ENCODE measurements at places on chromosomes 1 and 21.

- DNase-seq: no peak
Measured at GRCh38 chr1:115041654-115042053, 12.0 kb downstream of the TSHB start.

GRCh38 chr1:87472716-87473115 is 144.0 kb downstream of the LMO4 start:
- DNase-seq: no peak

- peak; percentile 57 for DNase-seq
Measured at GRCh38 chr21:38712071-38712470, 93.7 kb upstream of the ETS2 start.

DNA sequence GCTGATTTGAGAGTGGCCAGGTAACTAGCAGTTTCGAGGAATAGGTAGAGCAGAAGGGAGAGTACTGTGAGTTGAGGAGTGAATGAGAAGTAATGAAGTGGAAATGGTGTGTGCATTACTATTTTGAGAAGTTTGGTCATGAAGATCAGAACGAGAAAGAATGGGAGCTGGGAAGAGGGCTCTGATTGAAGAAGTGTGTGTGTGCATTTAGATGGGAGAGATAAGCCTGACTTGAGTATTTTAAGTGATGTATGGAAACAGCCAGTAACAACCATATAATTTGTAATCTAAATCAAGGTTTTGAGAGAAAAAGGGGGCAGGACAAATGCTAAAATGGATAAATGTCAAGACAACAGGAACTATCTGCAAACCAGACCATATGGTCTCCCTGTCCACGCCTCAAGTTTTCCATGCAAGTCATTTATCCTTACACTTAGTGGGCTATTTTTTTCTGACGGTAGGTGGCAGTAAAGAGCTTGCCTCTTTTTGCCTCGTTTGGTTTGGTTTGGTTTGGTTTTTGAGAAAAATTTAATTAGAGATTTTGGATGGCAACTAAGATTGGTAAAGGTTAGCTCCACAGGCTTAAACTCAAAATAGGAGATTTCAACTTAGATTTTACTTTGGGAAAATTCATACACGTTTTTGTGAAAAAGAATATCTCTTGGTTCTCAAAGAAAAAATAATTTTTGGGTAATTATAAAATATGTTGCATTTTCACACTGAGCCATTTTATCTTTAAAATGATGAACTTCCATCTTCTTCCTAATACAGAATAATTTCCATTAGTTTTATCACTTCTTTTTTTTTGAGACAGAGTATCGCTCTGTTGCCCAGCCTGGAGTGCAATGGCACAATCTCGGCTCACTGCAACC is 9.5 kb upstream of the B3GALNT2 start:
- DNase-seq: peak; percentile 29

DNA sequence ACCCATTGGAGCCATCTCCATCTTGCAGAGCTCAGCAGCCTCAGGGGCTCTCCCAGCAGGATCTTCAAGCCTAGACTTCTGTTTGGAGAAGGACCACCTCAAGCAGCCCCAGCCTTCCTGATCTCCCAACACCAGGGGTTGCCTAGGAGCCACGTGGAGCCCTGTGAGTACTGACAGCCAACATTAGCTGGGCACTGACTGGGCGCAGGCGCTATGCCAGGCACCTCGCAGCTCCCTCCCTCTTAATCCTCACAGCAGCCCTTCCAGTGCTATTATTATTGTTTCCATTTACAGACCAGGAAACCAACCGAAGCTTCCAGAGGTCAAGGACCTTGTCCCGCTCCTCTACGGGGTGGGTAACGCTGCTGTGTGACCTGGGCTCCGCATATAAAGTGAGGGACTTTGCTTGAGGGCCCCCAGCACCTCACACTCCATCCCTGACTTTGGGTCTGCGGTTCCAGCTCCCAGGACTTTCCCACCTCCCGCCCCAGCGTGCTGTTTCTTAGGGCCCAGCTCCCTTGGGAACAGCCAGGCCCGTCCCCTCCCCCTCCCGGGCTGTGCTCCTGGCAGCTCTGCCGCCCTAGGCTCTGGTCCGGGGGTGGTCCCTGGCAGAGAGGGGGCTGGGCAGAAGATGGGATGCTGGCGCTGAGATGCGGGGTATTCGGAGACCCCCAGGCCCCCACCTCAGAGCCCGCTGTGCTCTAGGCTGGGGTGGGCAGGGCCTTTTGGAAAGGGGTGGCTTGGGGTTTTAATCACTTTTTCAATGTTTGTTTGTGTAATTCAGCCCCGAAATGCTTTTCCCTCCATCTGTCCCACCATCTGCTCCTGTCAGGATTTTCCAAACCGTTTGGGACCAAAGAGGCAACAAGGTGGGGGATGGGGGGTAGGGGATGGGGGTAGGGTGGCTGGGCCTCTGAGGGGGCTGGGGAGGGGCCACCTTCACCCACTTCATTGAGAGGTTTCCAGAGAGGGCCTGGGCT is 4.1 kb upstream of the HPCA start:
- no peak for DNase-seq

DNA sequence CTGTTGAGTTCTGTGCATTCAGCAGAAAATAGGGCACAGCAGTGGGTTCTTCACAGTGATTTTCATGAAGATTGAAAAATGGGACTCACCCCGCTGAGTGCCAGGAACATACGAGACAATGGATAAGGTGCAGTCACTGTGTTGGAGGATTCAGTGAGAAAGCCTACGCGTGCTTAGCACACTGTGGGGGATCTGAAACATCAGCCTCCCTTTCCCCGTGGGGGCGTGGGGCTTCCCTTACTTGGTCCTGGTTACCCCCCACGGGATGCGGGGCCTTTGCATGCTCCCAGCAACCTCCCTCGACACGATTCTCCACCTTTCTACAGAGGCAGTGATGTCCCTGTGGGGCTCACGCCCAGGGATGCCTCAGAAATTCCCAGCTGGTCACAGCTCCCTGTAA is 252.2 kb upstream of the C1orf174 start:
- no peak for DNase-seq

- no peak for DNase-seq
Measured at GRCh38 chr1:31222176-31222575, 17.5 kb downstream of the NKAIN1 start.

DNA sequence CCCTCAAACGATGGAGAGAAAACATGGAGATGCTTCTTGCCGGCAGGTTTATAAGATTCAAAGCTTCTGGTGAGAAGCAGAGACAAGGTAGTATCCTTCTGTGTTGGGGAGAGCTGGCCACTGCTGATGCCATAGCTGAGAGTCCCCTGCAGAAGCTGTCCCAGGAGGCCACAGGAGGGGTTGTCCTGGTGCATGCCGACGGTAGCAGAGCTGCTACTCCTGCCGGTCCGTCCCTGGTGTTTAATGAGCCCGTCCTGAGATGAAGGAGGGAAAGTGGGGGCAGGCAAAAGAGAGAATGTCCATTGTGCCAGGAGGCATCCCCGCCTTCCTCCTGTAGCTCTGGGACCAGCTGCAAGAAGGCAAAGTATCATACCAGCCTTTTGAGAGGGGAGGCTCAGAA is 10.4 kb upstream of the C2CD2 start:
- DNase-seq: no peak
